ENCODE measurements at places on chromosomes 2 and 18. TPM values are rescaled to one million over a fixed set of nuclear protein-coding genes. Genes with fewer than 3 reads are reported as not detected.

Gene PPM1G
- 69.8 TPM for total RNA-seq

Gene ABCG8
- total RNA-seq, result 0.33 TPM

Gene GPBAR1
- 0.44 TPM for total RNA-seq

Gene LTBP1
- total RNA-seq, result 77.0 TPM

Gene ZNF396
- 6.8 TPM for total RNA-seq

Gene SLC23A3
- 1.7 TPM for total RNA-seq

Gene GALNT13
- 55.6 TPM for total RNA-seq

Gene TUBA3D
- 0.20 TPM for total RNA-seq

Gene CIDEA
- 0.50 TPM for total RNA-seq

Gene KATNAL2
- total RNA-seq, result 9.6 TPM

Gene EPC2
- 52.6 TPM for total RNA-seq

Gene PLGLB1
- total RNA-seq, result 4.5 TPM

Gene RFX8
- total RNA-seq, result 1.1 TPM

Gene CAVIN2
- total RNA-seq, result 82.2 TPM

Gene CABYR
- total RNA-seq, result 18.2 TPM

Gene KCNJ3
- total RNA-seq, result 20.8 TPM

Gene SMCHD1
- total RNA-seq, result 189 TPM

Gene CHST9
- 6.1 TPM for total RNA-seq

Gene DQX1
- 0.28 TPM for total RNA-seq

Gene FSIP2
- total RNA-seq, result 4.3 TPM

Gene TMEFF2
- total RNA-seq, result 14.0 TPM

Gene UPP2
- 1.4 TPM for total RNA-seq

Gene VWC2L
- 3.0 TPM for total RNA-seq

Gene STK36
- total RNA-seq, result 61.3 TPM

Gene FSHR
- total RNA-seq, result not detected

Gene GAREM2
- total RNA-seq, result 8.7 TPM

Gene ANO7
- 0.89 TPM for total RNA-seq

Gene MC5R
- 0.22 TPM for total RNA-seq

Gene HJURP
- 8.3 TPM for total RNA-seq

Gene CNPPD1
- 37.8 TPM for total RNA-seq

Gene DTNA
- total RNA-seq, result 123 TPM

Gene UGT1A10
- not detected for total RNA-seq

Gene SLC38A11
- 3.1 TPM for total RNA-seq

Gene ERBB4
- 41.7 TPM for total RNA-seq

Gene HDLBP
- total RNA-seq, result 355 TPM

Gene UGT1A8
- not detected for total RNA-seq

Gene WDR54
- total RNA-seq, result 37.6 TPM

Gene CLIP4
- 23.7 TPM for total RNA-seq

Gene KANSL3
- 31.2 TPM for total RNA-seq

Gene GPAT2
- total RNA-seq, result 0.83 TPM

Gene ARID5A
- total RNA-seq, result 5.2 TPM

Gene ECEL1
- total RNA-seq, result 23.5 TPM

Gene SH3BP4
- 29.6 TPM for total RNA-seq

Gene OTOS
- total RNA-seq, result 0.55 TPM

Gene LAMA3
- total RNA-seq, result 10.4 TPM

Gene NPHP1
- 16.8 TPM for total RNA-seq

Gene IRS1
- 14.0 TPM for total RNA-seq

Gene LYG2
- not detected for total RNA-seq

Gene OTX1
- total RNA-seq, result not detected

Gene AKAIN1
- total RNA-seq, result 0.77 TPM

Gene ALK
- 4.2 TPM for total RNA-seq

Gene TRIM43
- total RNA-seq, result not detected

Gene ANKRD62
- 0.06 TPM for total RNA-seq

Gene SERPINB8
- 4.0 TPM for total RNA-seq

Measured in spinal cord (tissue), 10 donors.